Hair follicle dermal papilla cell (primary cell): ENCODE measurements at places on chromosomes 2 and 18. TPM values are rescaled to one million over a fixed set of nuclear protein-coding genes. Genes with fewer than 3 reads are reported as not detected.

STARD6 gene
- not detected in 2 replicates for total RNA-seq

SLC5A6 gene
- 17.0 and 19.8 TPM in 2 replicates for total RNA-seq

SLC9A2 gene
- not detected in 2 replicates for total RNA-seq

PAX8 gene
- total RNA-seq: 9.2 and 19.8 TPM in 2 replicates

SLC16A14 gene
- total RNA-seq: under 0.01 TPM in 1 of 2 replicates, not detected in the other

CFC1B gene
- not detected in 2 replicates for total RNA-seq

MAP3K20 gene
- 57.9 and 66.5 TPM in 2 replicates for total RNA-seq

KIF1A gene
- total RNA-seq: not detected in 2 replicates

ANKRD30BL gene
- not detected in 2 replicates for total RNA-seq

CNGA3 gene
- under 0.01 and 0.12 TPM in 2 replicates for total RNA-seq

ANKRD62 gene
- total RNA-seq: not detected in 2 replicates

KCTD18 gene
- 26.1 and 26.8 TPM in 2 replicates for total RNA-seq
